Stimulated activated CD4-positive, alpha-beta T cell treated with anti-CD3 and anti-CD28 coated beads, Interleukin-2, amount 100 ng/mL, for 24 hours (primary cell): ENCODE measurements at places on chromosomes 13 and 19.

DNA sequence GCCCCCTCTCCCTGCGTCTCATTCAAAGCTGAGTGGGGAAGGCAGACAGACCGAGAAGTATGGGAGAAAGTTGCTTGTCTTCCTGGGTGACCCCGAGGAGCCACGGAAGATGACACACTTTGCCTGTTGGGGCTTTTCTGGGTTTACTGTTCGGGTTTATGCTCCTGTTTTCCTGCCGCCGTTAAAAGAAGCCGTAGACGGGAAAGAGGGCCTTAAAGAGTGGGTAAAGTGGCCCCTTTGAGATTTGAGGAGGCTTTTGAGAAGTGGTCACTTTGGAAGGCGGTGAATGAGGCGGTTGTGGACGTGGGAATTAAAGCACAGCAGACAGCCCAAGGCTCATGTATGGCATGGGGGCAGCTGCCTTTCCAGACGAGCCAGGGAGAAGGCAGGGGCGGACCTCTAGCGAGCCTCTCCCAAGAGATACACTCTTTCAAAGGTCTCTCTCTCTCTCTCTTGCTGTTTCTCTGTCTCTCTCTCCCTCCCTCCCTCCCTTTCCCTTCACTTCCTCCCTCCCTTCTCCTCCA lies 493 bp upstream of the LHFPL6 start:
- DNase-seq: no peak

DNA sequence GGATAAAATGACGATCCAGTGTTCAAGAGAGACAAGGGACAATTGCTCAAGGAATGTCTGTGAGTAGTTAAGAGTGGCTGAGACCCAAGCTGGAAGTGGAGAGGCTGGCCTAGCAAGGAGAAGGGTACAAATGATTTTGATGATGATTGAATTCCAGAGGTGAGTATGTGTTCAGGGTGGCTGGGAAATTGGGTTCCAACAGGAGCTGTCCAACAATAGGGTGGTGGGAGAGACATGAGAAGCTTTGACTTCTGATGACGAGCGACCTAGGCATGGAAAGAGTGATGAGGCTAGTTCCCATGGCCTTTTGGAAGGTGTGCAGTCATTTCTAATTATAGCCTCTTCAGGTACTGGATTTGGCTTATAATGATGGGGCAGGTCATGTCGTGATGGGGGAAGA lies 29.1 kb upstream of the DCLK1 start:
- no peak for DNase-seq

DNA sequence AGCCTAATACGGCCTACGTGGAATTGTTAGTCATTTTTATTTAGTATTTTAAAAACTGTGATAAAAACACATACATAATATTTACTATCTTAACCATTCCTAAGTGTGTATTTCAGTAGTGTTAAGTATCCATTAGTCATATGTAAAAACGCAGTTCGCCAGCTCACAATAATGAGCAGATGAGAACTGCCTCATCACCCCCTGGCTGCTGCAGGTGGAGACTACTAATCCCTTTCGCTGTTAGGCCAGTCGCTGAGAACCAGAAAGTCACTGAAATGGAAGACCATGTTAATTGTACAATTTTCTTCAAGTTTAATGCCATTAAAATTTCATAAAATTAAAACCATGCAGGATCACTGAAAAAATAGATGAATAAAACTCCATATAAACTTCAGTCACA lies 1.6 kb downstream of the ESD start:
- no peak for DNase-seq

GRCh38 chr13:66237411-66238062 lies 992.6 kb downstream of the PCDH9 start:
- DNase-seq: no peak

DNA sequence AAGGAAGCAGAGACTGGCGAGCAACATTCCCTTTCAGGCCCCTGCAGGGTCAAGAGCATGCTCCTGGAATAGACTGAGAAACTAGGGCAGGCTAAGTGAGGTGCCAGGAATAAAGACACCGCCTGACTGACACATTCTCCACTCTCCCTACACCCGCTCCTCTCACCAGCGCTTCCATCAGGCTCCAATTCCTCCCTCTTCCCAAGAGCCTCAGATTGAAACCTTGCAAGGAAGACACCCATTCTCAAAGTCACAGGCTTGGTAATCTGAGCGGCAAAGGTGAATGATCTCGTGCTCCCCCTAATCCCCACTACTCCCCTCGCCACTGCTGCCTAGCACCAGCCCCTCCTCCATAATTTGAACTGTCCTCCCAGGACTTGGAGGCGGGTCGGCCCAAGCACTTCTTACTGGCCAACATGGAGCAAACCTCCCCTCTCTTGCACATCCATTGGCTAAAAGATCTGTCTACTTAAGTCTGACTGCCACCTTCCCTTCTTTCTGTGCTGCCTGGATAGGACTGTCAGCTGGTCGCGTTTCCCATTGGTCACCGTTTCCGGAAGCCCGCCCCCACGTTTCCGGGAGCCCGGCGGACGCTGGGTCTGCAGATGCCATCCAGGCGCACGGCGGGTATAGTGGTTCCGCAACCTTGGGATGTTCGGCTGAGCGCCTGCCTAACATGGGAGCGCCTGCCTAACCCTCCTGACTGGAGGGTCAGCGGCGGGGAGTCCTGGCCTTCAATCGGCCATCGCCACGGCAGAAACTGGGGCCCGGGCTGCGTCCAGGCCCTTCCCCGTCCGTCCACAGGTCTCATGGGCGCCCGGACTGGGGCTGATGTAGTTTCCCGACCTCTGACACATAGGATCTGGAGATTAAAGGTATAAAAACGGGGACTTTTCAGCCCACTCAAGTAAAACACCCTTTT lies 33.6 kb downstream of the ZNF383 start:
- DNase-seq: peak; percentile 31

DNA sequence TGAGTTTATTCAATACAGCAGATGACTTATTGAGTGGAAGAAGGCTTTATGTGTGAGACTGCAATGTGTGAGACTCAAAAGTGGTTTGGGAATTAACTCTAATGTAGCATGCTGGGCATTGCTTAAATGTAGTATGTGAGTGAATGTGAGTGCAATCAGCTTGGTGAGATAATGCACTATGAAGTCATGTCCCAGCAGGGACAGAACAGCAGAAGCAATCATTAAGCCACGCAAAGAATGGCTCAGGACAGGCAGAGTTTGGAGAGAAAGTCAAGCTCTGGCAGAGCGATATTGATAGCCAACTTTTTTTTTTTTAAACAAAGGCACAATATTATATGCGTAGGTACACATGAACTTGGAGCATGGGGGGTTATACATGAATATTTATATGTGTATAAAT lies 597.7 kb downstream of the GPC6 start:
- DNase-seq: no peak

- DNase-seq: no peak
Measured at GRCh38 chr19:10152100-10152499, 32.4 kb upstream of the EIF3G start.

DNA sequence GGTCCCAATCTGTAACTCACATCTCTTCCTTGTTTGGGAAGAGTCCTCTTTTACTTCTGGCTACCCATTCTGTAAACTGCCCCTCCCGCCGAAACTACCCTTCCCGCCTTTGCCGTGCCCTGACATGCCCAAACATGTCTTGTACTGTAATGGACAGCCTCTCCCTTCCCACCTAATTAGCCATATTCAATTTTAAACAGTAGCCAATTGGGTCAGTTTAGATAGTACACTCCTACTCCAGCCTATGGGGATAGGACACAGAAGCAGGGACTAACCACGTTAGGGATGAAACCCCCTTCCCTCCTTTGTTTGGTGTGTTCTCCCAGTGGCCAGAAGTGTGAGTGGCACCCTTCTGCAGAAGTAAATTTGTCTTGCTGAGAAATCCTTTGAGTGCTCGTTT lies 34.2 kb downstream of the SACS start:
- DNase-seq: no peak

GRCh38 chr19:51372649-51373504 lies at the start of gene NKG7:
NKG7 (minus strand) TSS chr19:51372654; CDS start chr19:51372535, 119 bp downstream.
- DNase-seq: peak; percentile 79
